Tibial artery (tissue), 4 donors: ENCODE measurements at places on chromosomes 16 and 17.

- DNase-seq, result peak; percentile 62
These were observed 2.2 kb downstream of the TMC8 start for GRCh38 chr17:78132767-78133178.

DNA sequence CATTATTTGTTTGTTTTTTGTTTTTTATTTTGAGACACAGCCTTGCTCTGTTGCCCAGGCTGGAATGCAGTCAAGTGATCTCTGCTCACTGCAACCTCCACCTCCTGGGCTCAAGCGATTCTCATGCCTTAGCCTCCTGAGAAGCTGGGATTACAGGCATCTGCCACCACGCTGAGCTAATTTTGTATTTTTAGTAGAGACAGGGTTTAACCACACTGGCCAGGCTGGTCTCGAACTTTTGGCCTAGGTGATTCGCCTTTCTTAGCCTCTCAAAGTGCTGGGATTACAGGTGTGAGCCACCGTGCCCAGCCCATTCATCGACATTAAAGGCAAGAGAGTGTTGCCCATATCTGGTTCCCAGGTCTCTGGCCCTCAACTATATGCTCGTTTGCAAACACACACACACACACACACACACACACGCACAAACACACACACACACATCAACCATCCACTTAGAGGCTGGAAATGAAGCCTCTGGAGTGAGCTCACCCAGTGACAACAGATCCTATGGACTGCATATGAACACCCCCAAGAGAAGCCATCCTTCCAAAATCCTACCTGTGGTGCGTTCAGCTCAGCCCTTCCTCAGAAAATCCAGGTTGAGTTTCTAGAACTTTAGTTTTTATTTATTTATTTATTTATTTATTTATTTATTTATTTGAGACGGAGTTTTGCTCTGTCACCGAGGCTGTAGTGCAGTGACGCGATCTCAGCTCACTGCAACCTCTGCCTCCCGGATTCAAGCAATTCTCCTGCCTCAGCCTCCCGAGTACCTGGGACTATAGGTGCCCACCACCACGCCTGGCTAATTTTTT lies 12.3 kb upstream of the SEPHS2 start:
- no peak for DNase-seq

DNA sequence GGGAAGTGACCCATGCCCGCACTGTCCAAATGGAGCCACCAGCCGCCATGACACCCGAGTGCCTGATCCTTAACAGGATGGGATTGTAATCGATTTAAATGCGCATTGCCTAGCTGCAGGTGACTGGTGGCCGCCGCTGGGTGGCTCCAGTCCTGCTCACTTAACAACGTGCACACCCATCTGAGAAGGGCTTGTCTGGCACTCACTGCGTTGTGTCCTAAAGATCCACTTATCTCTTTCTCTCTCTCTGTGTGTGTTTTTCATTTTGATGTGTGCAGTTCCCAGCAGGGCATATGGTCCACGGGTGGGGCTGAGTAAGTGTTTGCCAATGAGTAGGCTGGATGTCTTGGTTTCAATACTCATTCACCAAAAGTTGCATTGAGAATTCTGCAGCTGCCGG lies 80.6 kb downstream of the IRF8 start:
- DNase-seq, result no peak

DNA sequence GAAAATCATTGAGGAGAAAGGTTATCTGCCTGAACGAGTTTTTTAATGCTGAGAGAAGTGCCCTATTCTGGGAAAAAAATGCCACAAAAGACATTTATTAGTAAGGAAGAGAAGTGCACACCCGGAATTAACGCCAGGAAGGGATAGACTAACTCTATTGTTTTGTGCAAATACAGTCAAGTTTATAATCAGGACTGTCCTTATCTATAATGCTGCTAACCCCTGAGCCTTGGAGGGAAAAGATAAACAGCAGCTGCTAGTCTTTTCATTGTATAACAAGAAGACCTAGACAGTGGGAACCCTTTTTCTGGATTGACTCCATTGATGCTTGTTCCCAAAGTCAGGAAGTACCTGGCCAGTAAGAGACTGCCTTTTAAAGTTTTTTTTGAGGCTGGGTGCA lies 26.5 kb downstream of the BCAS3 start:
- DNase-seq, result no peak

- DNase-seq, result no peak
These were observed 536.1 kb downstream of the MAF start for GRCh38 chr16:79064256-79064972.

DNA sequence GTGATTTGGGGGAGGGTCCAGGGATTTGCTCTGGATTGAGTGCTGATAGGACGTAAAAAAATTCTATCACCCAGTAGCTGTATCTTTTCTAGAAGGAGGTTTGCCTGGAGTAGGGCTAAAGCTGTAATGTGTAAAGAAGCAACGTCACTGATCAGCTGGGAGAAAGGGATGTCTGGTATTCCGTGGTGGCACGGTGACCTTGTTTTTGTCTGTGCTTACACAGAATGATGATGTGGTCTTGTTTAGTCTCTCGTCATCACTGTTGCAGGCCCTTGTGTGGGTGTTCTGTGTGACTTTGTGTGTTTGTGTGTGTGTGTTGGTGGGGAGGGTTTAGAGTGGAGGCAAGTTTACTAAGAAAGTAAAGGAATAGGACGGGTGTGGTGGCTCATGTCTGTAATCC lies 22.5 kb upstream of the ARHGAP17 start:
- no peak for DNase-seq

- no peak for DNase-seq
These were observed 129 bp downstream of the IRX5 start for GRCh38 chr16:54930869-54931119.

DNA sequence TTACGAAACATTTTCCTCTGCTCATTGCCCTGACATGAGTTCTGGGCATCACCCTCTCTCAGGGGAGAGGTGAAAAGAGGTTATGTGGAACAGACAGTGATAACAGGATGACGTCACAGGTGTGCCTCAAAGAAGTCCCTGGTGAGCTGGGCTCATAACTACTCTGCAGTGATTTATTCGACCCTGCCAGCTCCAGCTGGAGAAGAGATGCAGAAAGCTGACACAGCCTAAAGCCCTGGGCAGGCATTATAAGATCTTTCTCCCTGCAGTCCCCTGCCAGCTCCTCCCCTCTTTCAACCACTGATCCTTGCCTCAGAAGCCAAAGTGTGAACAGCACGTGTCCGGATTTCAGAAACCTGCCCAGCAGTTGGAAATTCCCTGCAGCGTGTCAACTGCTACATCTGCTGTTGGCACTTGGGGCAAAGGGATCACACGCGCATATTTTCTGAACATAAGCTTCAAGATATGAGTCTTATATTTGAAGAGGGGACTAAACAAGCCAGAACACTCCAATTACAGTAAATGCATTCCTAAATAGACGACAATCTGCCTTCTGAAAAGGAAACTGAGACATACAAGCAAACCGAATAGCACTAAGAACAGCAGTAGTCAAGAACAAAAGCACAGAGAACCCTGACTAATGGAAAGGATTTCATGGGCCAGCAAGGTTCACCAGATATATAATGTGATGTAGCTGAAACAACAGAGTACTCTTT lies 80.5 kb downstream of the SMG6 start:
- peak; percentile 67 for DNase-seq

DNA sequence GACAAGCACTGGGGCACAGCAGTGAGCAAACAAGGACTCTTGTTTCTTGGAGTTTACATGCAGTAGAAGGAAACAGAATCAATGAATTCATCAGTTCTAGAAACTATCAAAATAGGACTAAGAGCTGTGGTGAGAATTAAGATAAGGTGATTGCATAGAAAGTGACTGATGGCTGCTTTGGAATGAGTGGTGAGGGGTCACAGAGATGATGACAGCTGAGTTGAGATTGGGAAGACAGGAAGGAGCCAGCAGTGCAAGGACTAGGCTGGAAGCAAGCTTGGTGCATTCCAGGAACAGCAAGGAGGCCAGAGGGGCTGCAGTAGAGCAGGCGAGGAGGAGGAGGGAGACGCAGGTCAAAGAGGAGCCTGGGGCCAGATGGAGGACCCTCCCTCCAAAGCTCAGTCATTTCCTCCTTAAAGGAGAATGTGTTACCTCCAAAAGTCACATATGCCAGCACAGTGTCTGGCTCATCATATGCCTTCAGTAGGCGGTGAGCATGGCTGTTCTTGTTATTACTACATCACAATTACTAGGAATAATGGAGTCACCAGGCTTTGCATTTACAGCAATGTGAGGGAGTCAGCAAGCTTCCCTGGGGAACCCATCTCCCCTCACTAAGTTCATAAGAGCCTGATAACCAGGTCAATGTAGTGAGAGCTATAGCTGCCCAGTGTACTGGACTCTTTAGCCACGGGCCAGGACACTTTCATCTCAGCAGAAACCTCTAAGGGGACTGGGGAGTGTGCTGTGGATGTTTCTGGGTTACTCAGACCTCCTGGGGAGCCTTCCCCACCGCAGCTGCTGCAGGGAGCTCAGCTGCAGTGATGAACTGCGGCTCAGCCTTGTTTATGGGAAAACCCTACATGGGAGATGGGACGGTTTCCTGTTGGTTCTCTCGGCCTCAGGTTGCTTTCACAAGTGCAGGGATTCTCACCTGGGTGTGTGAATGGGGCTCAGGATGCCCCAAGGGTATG lies 157.2 kb downstream of the SEC14L1 start:
- DNase-seq, result no peak

DNA sequence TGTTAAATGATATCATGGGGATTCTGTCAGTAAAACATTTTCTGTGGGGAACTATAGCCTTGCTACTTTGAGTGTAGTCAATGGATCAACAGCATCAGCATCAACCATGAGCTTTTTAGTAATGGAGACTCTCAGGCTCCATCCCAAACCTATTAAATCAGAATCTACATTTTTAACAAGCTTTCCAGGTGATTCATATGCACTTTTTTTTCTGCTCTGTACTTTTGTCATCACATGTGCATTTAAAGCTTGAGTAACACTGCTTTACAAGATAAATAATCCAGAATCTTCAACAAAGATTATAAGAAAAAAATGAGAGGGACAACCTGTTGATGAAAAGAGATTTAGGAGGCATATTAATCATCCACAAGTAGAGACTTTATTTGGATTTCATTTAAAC lies 23.5 kb downstream of the NUP93 start:
- no peak for DNase-seq

DNA sequence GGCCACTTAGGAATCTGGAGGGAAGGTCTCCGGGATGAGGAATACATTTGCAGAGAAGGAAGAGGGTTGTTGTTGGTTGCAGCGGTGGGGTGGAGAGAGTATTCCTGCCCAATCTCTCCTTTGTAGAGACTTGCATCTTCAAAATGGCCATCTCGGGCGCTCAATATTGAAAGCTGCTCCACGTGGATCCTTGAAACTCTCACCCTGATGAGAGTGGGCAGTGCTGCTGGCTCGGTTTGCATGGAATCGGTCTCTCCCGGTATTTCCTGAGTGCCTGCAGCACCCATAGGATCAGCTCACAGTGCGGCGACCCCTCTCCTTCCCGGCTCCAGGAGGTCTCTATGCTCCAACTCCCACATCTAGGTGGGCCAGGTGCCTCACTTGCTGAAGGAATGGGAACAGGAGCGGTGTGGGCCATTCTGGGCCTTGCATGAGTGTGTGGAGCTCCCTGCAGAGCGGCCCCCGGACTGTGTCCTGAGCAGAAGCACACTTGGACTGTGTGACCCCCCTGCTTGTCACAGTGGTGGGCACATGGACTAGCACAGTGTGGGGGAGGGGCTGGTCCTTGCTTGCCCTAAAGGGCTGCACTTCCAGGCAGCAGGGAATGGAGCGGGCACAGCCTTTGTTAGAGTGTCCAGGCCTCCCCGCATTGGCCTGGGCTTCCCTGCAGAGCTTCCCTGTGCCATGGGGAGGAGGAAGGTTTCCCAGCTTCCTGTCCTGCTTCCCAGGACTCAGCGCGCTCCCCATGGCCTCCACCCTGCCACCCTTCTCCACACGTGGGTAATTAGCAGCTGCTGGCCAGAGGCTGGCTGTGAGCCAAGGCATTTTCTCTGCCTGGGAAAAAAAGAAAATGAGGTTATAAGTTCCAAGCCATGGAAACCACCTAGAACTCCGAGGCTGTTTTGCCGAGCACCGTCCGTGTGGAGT lies 139.3 kb downstream of the IRF8 start:
- no peak for DNase-seq

- no peak for DNase-seq
These were observed 28.6 kb upstream of the PAFAH1B1 start for GRCh38 chr17:2564877-2565276.

- DNase-seq, result no peak
These were observed 36.5 kb downstream of the NCOR1 start for GRCh38 chr17:16178836-16179235.

DNA sequence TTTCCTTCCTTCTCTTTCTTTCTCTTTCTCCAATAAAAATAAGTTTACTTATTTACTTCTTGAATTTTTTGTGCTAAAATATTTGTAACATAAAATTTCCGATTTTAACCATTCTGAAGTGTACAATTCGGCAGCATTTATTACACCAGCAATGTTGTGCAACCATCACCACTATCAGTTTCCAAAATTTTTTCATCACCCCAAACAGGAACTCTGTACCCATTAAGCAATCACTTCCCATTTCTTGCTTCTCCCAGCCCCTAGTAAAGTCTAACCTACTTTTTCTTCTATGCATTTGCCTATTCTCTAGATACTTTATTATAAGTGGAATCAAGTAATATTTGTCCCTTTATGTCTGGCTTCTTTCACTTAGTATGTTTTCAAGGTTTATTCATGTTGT lies 2.5 kb upstream of the HP start:
- DNase-seq, result no peak

DNA sequence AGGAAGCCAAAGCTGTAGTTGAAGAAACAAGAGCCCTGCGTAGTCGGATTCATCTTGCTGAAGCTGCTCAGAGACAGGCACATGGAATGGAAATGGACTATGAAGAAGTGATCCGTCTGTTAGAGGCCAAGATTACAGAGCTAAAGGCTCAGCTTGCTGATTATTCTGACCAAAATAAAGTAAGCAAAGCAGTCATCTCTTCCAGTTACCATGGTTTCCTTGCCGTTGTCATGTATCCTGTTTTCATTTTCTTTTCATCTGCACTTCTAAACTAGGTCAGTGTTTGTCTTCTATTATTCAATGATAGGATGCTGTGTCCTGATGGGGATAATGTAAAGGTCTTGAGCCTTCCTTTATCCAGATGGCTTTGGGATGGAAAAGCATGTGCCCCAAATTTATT lies 104.3 kb downstream of the STXBP4 start:
- DNase-seq, result no peak

DNA sequence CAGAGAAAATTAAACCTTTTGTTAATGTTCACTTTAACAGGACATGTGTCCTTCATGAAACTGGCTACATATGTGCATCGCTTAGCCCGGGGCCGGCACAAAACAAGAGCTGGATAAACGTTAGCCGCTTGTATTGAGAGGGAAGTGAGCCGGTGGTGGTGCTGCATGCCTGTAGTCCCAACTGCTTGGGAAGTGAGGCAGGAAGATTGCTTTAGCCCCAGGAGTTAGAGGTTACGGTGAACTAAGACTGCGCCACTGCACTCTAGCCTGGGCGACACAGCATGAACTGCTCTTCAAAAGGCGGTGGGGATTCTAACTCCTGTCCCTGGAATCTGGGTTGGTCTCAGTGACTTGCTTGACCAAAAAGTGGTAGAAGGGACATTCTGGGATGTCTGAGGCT lies 15.0 kb upstream of the SPHK1 start:
- no peak for DNase-seq
